ENCODE measurements at places on chromosomes 1 and 21.
A peak's percentile ranks its signal among the peaks of the same experiment; 100 is the strongest.

- peak; percentile 24 for DNase-seq
Measured at GRCh38 chr1:1210726-1211540, 3.0 kb downstream of the TNFRSF4 start.

- DNase-seq, result no peak
Measured at GRCh38 chr1:165712764-165713163, 14.4 kb upstream of the ALDH9A1 start.

- DNase-seq, result no peak
Measured at GRCh38 chr1:233543338-233544255, 70.3 kb upstream of the KCNK1 start.

GRCh38 chr1:174167265-174167803, 8.0 kb downstream of the RABGAP1L start:
- no peak for DNase-seq

- DNase-seq, result no peak
Measured at GRCh38 chr1:163162381-163162914, 40.3 kb downstream of the RGS5 start.

GRCh38 chr1:183363972-183364371, 54.2 kb downstream of the NMNAT2 start:
- no peak for DNase-seq

DNA sequence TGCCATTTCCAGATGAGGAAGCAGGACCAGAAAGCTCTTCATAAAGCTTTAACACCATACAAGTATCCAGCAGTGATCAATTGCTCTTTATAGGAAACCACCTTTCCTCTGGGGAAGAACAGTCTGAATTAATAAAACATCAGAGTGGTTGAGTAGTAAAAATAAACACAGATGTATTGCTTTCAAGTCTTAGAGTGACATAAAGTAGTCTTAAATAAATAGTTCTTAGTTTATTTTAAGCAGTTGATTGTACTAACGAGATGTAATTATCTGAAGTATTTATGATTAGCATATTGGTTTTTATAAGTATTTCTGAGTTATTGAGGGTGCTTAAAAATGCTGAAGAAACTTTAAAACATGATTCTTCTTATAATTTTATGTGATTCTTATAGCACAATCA, 67.0 kb downstream of the PRKAA2 start:
- DNase-seq, result no peak

- no peak for DNase-seq
Measured at GRCh38 chr1:77468949-77469710, 187.3 kb downstream of the AK5 start.

- DNase-seq, result no peak
Measured at GRCh38 chr1:198934901-198935305, 296.1 kb downstream of the PTPRC start.

DNA sequence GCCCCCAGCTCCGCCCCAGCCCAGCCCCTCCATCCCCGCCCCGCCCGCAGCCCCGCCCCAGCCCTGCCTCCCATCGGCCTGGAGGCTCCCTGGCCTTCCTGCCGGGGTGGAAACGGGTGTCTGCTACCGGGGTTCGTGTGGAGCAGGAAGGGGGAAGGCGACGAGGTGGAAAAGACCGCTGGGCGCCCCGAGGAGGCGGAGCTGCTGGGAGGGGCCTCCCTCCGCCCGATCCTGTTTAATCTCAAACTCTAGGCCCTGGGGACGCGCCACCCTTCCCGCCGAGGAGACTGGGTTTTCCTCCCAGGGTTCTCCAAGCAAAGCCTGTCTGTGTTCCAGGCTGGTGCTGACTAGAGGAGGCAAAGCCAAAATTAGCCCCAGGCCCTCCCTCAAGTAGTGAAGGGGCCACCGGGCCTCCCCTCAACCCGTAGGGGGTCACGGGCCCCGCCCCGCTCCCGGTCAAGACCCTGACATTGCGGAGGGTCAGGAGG, 16.2 kb upstream of the TTLL10 start:
- peak; percentile 85 for DNase-seq

- no peak for DNase-seq
Measured at GRCh38 chr1:28926629-28927265, 12.4 kb downstream of the EPB41 start.

- DNase-seq, result no peak
Measured at GRCh38 chr1:59412718-59413326, 115.9 kb downstream of the FGGY start.

GRCh38 chr1:217715681-217716080, 84.5 kb downstream of the SPATA17 start:
- no peak for DNase-seq

- no peak for DNase-seq
Measured at GRCh38 chr1:176786274-176786673, 323.3 kb downstream of the PAPPA2 start.

- DNase-seq, result peak; percentile 21
Measured at GRCh38 chr21:45499970-45500577, 42.2 kb downstream of the SLC19A1 start.

- DNase-seq, result no peak
Measured at GRCh38 chr1:183361081-183361480, 57.1 kb downstream of the NMNAT2 start.

- DNase-seq, result no peak
Measured at GRCh38 chr1:97252076-97252475, 530.5 kb downstream of the PTBP2 start.
